ENCODE measurements at places on chromosomes 5 and 9.

- no peak for DNase-seq
Measured at GRCh38 chr5:96493219-96493790, 60.3 kb upstream of the PCSK1 start.

DNA sequence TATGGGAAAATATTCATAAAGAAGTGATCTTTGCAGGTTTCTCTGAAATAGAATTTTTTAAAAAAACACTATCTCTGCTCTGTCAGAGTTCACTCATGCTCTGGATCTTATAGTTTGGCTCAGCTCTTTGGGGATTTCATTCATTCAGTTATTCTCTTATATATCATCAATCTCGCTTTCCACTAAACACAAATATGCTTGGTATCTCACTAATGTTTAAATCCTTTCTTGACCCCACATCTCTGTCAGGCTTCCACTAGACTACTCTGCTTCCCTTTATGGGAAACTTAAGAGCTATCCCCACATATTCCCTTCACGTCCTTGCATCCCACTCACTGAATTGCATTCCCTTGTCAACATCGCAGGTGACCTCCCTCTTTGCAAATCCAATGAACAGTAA, 396.1 kb downstream of the ENC1 start:
- no peak for DNase-seq

DNA sequence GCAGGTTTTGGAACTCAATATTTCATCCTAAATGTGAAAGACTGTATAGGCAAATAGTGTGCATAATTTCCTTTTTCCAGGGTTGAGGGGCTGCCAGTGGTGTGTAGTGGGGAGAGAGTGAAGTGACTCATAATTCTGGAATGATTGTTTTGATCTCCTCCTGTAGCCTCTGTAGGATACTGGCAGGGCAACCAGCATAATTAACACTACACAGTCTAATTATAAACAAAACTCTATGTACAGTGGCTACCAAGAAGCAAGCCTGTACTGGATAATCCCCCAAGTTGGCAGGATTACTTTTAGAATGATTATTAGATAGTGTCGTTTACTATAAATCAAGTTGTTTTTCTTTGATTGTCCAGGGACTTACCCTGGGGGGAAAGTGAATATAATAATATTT, 32.2 kb downstream of the LNPEP start:
- no peak for DNase-seq

- no peak for DNase-seq
Measured at GRCh38 chr5:79205965-79206364, 30.0 kb upstream of the JMY start.

DNA sequence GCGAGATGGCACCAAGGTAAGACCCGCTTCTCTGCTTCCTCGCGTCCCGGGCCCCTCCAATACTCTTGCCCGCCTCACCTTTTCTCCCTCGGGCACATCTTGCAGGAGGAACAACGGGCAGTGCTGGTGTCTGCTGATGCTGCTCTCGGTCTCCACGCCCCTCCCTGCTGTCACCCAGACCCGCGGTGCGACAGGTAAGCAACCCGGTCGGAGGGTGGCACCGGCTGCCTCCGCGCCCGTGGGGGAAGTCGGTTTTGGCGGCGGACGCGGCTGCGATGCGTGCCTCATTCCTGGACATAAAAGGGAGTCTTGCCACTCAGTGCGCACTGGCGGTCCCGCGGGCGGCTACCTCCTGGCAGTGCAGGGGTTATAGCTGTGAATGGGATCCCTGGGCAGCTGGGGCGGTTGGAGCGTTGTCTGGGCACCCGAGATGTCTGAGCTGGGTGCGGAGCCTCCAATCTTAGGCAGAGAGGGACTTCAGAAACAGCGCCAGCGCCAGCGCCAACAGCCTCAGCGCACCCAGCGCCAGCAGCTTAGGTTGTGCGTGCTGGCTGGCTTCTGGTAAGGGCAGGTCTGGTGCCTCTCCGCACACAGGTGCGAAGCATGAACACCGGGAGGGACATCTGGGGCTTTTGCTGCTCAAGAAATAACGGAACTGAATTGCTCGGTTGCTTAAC, 488 bp downstream of the COL15A1 start:
- DNase-seq = no peak

DNA sequence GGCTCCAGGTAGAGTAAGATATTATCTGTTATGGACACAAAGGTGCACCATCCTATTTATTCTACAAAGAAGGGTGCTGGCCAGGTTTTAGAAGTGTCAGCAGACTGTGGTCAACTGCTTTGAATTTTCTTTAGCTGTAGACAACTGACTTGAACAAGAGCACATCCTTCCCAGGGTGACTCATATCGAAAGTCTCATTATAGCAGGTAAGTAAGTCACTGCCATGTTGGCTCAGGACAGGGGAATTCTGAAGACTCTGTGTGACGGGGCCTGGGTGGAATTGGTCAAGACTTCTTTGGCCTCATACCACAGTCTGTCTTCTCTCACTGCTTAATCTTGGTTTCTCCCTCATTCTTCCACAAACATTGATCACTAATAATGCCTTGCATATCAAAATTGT, 214.5 kb upstream of the CDH9 start:
- DNase-seq = no peak

DNA sequence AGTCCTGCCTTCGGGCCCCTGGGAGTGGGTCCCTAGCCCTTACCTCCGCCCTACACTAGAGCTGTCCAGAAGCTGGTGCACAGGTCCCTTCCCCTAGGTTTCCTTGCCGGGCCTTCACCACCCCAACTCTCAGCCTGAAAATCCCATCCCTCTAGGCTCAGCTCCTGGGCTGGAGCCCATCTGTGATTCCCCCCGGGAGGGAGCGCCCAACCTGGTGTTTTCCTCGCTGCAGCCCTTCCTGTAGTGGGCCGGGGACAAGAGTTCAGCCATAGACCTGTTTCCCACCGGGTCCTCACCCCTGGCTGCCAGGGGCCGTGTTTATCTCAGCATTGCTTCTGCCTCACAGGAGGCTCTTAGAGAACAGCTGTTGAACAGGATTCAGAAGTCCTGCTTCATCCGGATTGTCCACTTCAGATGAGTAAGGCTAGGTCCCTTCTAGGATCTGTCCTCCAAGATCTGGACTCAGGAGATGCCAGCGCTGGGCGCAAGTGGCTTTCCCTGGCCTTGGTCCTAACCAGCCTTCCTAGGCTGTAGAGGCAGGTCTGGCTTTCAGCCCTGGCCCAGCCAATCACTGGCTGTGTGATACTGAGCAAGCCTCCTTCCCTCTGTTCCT, 965 bp downstream of the GLIPR2 start:
- DNase-seq = no peak

DNA sequence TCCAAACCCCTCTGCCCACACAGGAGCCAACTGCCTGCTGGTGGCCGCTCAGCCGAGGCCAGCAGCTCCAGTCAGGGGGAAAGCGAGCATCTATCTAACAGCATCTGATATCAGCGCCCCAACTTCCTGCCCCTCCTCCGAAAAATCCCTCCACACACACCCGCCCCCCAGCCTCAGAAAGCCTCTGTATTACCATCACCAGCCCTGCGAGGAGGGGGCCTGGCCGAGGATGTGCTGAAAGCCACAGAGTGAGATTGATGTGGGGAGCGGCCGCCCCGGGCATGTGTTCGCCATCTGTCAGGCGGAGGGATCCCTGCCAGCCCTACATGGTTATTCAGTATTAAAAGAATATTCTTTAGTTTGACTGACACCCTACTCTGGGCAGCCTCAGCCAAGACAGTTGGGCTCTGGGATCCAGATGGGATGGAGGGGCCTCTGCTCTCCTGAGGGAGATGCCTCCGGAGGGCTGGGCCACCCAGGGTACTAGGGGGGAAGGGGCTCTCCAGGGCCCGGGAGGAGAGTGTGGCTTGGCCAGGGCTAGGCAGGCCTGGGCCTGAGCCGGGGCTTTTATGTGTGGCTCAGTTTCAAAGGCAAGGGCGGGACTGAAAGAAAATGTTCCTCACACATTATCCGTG, 98.0 kb downstream of the HSD17B3 start:
- no peak for DNase-seq

DNA sequence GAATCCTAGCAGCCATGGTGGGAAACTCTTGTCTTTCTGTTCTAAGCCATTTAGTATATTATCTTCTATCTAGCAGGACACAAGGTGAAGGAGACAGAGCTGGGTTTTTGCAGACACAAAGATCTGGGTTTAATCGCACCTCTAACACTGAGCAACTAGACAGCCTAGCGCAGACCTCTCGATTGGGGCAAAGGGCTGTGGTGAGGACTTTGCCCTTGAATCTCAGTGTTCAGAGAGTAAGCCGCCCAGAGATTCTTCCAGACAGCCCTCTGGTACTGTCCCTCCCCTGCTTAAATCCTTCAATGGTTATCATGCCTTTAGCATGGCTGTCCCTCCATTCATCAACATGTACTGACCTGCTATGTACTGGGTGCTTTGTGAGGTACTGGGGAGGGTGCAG, 128.1 kb downstream of the CRB2 start:
- DNase-seq = no peak

DNA sequence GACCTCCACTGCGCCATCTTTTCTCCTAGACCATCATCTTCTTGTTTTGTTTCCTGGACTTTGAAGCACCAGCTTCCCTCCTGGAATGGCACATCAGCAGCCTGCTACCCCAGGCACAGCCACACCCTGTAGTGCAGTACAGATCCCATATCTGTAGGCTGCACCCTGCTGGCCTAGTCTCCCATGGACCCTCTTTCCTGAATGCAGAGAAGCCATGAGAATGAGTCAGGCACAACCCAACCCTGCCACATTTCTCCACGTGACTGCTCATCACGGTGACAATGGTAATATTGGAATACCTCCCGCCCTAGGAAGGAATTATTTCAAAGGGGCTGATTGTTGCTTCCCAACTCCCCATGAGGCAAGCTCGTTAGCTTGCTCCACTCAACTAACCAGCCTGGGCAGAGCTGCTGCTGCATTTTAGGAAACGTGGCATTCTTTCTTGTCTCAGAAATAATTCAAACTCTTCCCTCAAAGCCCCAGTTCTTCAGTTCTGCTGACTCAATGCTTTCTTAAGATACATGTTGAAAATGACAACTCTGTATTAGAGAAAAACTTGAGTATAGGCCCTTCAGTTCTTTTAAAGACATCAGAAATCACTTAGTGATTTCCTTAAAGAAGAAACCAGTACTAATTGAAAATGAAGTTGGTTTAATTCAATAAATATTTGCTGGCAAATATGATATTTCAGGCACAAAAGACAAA, 328.1 kb downstream of the MLLT3 start:
- DNase-seq = no peak

- DNase-seq = no peak
Measured at GRCh38 chr5:72288924-72289323, 31.1 kb downstream of the MRPS27 start.

DNA sequence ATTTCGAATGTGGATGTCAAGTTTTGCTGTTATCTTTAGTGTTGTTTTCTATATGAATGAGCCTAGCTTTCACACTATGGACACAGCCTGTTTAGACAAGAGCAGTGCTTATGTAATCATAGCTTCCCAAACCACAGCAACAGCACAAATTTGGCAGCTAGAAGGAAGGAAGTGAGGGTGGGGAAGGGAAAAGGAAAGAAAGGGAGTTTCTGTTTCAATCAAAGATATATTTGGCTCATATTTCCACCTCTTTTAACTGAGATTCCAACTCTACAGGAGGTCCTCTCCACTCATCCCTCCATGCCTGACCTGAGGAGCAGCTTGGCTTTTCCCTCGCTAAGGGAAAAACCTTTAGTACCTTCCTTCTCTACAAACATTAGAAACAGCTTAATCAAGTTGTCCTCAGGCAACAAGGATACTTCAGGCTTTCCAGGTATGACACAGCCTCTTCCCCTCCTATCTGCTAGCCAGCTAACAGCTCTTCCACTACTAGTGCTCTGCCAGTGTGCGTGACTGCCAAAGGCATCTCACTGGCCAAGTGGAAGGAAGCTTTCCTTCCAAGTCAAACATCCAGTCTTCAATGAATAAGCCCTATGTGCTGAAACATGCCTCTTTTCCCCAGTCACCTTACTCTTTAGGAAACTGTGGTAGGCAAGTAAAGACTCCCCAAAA, 268.6 kb upstream of the PTGER4 start:
- DNase-seq = no peak

GRCh38 chr5:177311392-177311722, 341 bp downstream of the MXD3 start:
- no peak for DNase-seq

GRCh38 chr5:177471610-177472356, 1.7 kb downstream of the DBN1 start:
- no peak for DNase-seq

- no peak for DNase-seq
Measured at GRCh38 chr9:8860925-8861324, 1061.3 kb upstream of the DMAC1 start.

Measured in activated CD4-positive, alpha-beta T cell treated with anti-CD3 and anti-CD28 coated beads, Interleukin-2, amount 50 U/mL, for 24 hours (primary cell).